ENCODE measurements at places on chromosomes 5 and 9.

DNA sequence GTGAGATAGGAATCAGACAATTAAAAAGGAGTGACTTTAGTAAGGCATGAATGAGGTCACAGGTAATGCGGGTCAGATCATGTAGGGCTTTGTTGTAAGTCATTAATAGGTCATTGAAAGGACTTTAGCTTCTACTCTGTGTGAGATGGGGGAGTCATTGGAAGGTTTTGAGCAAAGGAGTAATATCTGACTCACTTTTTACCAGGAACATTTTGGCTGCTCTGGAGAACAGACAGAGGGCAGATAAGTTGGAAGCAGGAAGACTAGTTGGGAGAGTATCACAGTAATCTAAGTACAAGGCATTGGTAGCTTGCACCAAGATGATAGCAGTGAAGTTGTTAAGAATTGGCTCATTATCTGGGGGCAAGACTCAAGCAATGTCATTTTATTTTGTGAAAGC lies 37.4 kb downstream of the KIF2A start:
- DNase-seq, result no peak

GRCh38 chr9:135907006-135907430 lies 328 bp downstream of the CAMSAP1 start:
- no peak for DNase-seq

GRCh38 chr5:74272831-74273451 lies 367.6 kb downstream of the ENC1 start:
- DNase-seq, result no peak

DNA sequence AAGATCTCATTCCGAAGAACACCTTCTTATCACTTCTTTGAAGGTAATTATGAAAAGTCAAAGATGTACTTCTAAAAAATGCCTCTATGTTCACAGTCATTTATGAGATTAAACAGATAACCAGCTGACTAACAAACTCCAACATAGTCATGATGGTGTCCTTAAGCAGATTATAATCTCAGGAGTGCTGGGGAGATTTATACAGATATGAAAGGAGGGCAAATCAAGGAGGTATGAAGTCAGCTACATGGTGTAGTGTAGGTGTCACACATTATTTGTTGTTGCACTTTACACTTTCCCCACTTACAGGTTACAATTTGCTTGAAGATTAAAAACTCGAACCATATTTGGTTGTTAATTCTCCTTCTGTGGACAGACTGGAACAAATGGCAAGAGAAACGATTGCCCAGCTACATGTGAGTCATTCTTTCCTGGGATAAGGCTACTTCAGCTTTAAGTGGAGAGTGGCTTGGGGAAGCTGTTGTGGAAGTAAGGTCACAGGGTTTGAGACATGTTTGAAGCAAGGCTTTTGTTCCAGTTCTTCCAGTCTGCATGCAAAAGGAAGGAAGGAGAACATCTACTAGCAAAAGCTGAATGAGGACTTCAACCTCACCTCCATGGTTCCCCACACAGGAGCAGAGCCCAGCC lies 320.1 kb downstream of the ADGRV1 start:
- DNase-seq, result no peak

DNA sequence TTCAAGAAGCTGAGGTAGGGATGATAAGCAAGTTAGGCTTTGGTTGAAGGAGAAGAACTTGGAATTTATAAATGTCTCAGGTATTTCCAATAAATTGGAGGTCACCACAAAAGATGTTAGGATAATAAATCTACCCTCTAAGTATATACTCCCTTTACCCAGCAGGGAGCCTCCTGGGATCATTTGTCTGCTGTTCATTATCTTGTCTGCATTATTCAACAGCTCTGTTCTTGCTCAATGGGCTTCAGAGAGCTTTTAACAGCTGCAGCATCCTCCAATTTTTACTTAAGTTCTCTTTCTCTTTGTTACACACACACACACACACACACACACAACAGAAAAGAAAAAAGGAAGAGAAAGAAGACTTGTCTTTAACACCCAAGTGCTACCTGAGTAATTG lies 51.7 kb upstream of the VPS13A start:
- no peak for DNase-seq
